ENCODE measurements at places on chromosomes 12 and 14. TPM values are rescaled to one million over a fixed set of nuclear protein-coding genes. Genes with fewer than 3 reads are reported as not detected.

Gene AQP6
- not detected for total RNA-seq

Gene PTPRR
- total RNA-seq, result 0.65 TPM

Gene SDR39U1
- total RNA-seq, result 11.0 TPM

Gene NR4A1
- total RNA-seq, result 0.94 TPM

Gene CD27
- not detected for total RNA-seq

Gene C3AR1
- total RNA-seq, result not detected

Gene KIF5A
- total RNA-seq, result not detected

Gene EVL
- total RNA-seq, result 25.6 TPM

Gene KRT73
- not detected for total RNA-seq

Gene ARHGEF40
- total RNA-seq, result 9.9 TPM

Gene TEP1
- 15.2 TPM for total RNA-seq

Gene SLCO1B1
- total RNA-seq, result not detected

Gene TMTC1
- 7.8 TPM for total RNA-seq

Gene CLEC4C
- total RNA-seq, result not detected

Gene GRIP1
- not detected for total RNA-seq

Gene JDP2
- total RNA-seq, result 10.4 TPM

Gene FCF1
- 12.8 TPM for total RNA-seq

Gene DTX3
- 0.32 TPM for total RNA-seq

Measured in bladder microvascular endothelial cell (primary cell).